Activated CD8-positive, alpha-beta T cell treated with anti-CD3 and anti-CD28 coated beads for 36 hours (primary cell): ENCODE measurements at places on chromosomes 5 and 9. TPM values are rescaled to one million over a fixed set of nuclear protein-coding genes. Genes with fewer than 3 reads are reported as not detected.
A peak's percentile ranks its signal among the peaks of the same experiment; 100 is the strongest.

The C5 gene
- total RNA-seq: 3.4 TPM

The IFNB1 gene
- total RNA-seq: 0.87 TPM

The GMCL2 gene
- total RNA-seq: not detected

The GRM6 gene
- not detected for total RNA-seq

The DOCK2 gene
- 180 TPM for total RNA-seq

The GARIN3 gene
- total RNA-seq: 0.77 TPM

The PCDHGC4 gene
- total RNA-seq: not detected

The TAF9 gene
- 70.6 TPM for total RNA-seq

The PCSK1 gene
- total RNA-seq: not detected

The IFNA21 gene
- not detected for total RNA-seq

The GCNT4 gene
- 2.4 TPM for total RNA-seq

The FGFR4 gene
- 1.3 TPM for total RNA-seq

The LMNB1 gene
- 198 TPM for total RNA-seq

- no peak for DNase-seq
These were observed 47.8 kb upstream of the PWWP2A start for GRCh38 chr5:160166973-160167623.

DNA sequence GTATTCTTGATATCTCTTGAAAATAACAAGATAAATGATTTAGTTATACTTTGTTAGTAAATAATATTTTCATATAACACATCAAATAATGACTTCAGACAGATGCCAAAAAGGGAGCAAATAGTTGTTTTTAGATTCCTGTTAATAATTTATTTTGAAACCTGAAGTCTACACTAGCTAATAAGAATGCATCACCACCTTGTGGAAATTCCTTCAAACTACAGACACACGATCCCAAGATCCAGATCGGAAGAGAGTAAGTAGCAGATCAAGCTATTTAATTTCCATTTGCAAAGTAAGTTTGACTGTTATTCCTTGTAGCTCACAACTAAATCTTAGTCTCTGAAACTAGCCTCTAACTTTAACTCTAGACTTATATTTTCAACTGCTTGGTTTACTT lies 35.5 kb upstream of the ISL1 start:
- DNase-seq: no peak

DNA sequence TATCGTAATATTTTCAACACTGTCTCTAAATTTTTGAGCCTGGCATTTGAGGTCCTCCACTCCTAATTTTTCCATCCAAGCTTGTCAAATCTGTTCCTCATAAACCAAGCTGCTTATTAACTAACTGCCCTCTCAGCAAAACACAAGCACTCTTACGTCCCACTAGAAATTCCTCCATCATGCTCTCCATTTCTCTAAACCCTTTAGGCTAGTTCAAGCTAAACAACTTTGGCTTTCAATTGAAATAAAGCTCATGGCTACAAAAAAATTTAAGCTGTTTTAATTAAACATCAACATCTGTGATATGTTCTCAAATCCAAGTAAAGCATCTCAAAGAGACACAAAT lies 45.7 kb downstream of the RNF145 start:
- DNase-seq: no peak

- no peak for DNase-seq
These were observed 46.2 kb downstream of the SKIC3 start for GRCh38 chr5:95508550-95508949.

- peak; percentile 59 for DNase-seq
These were observed 70.8 kb downstream of the SERINC5 start for GRCh38 chr5:80185095-80185494.

- DNase-seq: no peak
These were observed 154.6 kb upstream of the GNA14 start for GRCh38 chr9:77802515-77803293.

DNA sequence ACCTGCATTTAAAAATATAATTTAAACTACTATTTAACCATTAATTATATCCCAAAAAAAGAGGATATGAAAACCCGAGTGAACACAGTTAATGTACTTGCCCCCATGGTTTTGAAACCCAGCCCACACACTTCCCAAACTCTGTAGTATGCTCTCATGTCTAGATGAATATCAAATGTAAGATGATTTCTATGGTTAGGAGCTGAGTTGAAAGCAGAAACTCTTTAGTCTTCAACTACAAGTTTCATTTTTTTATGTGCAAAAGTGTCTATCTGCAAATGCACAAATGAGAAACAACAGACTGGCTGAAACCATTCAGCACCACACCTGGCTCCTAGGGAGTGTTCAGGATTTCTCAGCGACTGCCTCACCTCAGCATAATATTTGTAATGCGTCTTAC lies 183.3 kb downstream of the SEMA5A start:
- DNase-seq: no peak

- DNase-seq: no peak
These were observed 8.8 kb downstream of the FAM200C start for GRCh38 chr5:160390787-160391696.

DNA sequence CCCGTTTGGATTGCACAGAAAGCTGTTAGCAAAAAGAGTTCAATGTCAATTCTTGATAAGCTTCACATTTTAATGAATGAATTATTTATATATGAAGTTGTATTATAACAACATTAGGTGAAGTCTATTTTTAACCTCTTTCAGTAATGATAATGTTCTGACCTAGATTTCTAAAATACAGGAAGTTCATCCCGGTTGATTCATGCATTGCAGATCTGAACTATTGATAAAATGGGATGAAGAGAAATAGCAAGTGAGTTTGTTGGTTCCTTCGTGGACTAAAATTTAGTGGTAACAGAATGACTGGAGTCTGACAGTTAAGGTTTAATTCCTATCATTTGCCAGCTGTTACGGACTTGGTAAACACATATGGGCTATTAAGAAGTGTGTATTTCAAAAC lies 180.5 kb downstream of the PCSK1 start:
- DNase-seq: no peak

DNA sequence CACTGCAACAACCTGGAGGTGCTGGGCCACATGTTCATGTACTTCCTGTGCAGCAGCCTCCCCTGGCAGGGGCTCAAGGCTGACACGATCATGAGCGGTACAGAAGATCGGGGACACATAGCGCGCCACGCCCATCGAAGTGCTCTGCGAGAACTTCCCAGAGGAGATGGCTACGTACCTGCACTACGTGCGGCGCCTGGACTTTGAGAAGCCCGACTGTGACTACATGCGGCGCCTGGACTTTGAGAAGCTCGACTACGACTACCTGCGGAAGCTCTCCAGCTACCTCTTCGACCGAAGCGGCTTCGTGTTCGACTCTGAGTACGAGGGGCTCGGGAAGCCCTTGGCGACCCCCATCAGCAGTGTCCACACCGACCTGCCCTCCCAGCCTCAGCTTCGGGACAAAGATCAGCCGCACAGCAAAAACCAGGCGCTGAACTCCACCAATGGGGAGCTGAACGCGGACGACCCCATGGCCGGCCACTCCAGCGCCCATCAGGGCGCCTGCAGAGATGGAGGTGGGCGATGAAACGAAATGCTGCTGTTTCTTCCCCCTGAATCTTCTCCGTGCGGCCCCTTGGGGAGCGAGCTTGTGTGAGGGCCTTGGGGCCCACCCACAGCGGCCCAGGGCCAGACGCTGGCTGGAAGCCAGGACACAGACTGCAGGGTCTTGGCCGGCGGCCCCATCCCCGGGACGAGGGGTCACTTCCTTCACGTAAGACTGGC lies 56.5 kb downstream of the JAK2 start:
- DNase-seq: no peak

- DNase-seq: peak; percentile 39
These were observed 6.3 kb upstream of the SMU1 start for GRCh38 chr9:33082538-33083326.

DNA sequence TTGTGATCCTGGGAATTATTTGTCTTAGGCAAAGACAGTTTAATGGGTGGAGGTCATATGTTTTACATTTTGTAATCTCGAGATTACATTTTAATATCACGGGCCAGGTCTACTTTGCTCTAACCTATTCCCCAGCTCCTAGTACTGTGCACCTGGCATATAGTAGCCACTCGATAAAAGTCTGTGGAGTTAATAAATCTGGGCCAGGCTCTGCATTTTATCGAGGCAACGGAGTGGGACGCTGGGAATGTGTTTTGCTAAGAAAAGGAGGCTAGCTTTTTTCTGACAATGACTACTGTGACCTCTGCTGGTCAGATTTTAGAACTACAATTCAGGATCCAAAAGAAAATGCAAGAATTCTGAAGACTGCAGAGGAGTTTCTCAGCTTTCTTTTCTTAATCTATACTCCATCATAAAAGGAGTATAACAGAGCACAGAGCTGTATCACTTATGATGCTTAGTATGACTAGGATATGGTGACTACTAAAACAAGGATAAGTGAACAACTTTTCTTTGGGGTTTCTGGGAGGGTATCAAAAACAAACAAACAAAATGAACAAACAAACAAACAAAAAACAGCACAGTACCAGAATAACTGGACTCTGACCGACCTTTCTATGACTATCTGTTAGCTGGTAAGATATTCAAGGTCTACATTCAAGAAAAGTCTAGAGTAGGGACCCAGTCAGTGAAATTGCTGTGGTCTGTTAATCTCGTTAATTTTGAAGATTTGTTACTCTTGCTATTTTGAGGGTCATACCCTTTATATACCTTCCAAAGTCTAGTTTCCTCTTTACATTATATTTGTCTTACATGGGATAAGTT lies 46.1 kb upstream of the CER1 start:
- no peak for DNase-seq

GRCh38 chr9:116391306-116391900 lies 237.8 kb downstream of the PAPPA start:
- no peak for DNase-seq

DNA sequence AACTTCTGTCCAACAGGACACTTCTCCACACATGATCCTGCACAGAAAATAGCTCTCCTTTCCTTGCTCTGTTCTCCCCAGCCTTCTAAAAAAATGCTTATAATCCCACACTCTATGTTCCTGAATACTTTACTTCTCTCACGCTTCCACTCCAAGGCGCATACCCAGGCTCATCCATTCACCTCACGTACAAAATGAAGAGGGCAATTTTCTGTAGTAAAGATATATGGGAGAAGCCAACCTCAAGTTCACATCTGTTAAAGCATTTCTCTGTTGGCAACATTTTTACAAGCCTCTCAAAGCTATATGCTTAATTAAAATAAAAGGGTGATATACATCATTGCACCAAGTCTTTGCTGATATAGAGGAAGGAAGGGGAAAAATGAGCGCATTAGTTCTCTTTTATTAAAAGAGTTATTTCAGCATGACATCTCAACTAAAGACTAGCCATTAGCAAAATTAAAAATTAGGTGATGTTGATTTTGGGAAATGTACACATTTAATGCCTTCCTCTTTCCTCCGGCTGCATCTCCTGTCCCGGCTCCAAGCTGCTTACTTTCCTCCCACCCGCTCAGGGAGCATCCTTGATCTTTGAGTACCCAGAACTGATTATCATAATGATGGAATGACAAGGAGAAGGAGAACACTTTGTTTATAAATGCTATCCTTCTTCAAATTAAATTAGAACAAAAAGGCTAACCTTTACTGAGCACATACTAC lies 342.1 kb upstream of the PANK3 start:
- DNase-seq: no peak

DNA sequence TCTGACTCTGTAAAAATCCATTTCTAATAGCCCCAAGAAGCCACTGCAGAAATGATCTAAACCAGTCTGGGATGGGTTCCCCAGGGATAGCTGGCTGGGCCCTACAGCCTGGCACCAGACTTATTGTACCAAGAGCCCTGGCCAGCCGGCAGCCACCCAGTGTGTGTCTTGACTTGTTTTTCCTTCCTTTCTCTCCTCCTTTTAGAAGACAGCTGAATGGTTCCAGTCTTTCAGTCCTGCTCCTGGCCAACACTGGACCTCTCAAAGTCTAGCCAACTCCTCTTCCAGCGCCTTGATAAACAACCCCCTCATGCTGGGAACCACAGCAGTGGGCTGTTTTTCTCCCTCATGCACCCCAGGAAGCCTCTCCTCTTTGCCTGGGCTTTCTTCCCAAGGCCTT lies 34.1 kb downstream of the ATOX1 start:
- DNase-seq: no peak

DNA sequence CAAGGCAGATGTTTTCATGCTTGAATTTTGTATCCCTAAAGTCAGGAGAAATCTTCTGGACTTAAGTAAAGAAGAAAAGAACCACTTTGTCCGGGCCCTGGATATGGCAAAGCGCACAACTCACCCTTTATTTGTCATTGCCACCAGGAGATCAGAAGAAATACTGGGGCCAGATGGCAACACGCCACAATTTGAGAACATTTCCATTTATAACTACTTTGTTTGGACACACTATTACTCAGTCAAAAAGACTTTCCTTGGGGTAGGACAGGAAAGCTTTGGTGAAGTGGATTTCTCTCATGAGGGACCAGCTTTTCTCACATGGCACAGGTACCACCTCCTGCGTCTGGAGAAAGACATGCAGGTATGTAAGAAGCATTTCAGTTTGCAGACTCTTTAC lies 2.3 kb downstream of the TYRP1 start:
- DNase-seq: no peak

GRCh38 chr9:71683598-71684235 lies 84.6 kb downstream of the CEMIP2 start:
- no peak for DNase-seq

- DNase-seq: no peak
These were observed 18.1 kb downstream of the VAV2 start for GRCh38 chr9:133973791-133974630.

- no peak for DNase-seq
These were observed 130.1 kb upstream of the LARP1 start for GRCh38 chr5:154625031-154625430.

DNA sequence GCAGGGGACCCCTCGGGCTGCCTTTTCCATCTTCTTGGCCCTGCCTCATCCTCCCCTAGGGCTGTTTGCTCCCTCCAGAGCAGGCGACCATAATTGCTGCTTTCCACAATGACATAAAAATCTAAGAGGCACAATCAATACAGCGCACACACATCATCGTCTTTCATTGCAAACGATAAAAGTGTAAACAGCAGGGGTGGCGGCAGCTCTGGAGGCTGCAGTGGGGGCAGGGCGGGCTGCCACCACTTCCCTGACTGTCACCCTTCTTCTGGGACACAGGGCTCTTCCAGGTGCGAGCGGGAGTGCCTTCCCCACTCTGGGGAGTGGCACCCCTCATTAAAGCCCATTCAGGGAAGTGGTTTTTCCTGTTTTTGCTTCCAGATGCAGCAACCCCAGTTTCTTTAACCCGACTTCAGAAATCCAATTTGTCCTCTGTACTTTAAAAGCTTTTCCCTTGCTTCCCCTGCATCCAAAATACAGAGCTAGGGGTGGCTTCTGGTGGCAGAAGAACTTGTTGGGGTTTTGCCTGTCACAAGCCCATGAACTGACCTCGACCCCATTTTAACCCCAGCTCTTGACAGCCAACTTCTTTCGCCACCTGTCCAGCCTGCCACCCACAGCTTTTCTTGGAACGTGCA lies 45.7 kb downstream of the TSPAN17 start:
- no peak for DNase-seq

DNA sequence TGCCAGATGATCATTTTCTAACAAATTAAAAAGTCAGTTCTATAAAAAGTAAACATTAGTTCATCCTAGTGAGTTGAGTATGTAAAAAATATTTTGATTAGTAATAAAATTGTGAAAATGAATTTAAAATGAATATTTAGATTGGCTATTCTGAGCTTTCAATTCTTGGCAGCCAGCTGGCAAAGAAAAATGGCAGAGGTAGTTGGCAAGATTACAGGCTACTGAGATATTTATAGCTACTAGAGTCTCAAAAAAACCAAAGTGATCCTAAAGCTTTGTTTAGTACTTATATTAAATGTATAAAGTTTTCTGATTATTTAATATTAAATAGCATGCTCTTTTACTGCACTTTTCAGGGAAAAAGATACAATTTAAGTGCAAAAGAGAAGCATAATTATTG lies 25.0 kb downstream of the SGTB start:
- DNase-seq: no peak

GRCh38 chr9:15426019-15426418 lies 3.3 kb downstream of the SNAPC3 start:
- DNase-seq: no peak

- no peak for DNase-seq
These were observed 56.1 kb downstream of the UBAP2 start for GRCh38 chr9:33992632-33993031.
